Stimulated activated CD4-positive, alpha-beta T cell treated with anti-CD3 and anti-CD28 coated beads, TNF-alpha, amount 100 ng/mL, for 4 hours (primary cell): ENCODE measurements at places on chromosomes 7 and 10.

DNA sequence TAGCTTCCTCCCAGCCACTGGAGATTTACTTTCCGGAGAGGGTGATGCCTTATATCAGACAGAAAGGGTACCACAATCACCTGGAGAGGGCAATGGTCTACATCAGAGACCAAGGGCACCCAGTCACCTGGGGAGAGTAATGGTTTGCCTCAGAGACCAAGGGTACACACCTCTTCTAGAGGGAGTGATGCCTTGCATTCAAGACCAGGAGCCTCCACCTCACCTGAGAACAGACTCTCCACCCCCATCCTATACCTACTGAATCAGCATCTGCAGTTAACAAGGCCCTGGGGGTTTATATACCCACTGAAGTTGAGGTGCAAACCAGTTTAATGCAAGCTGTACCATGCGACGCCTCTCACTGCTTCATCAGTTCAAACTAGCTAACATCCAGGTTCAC is 270.2 kb upstream of the IGFBP3 start:
- no peak for DNase-seq

- no peak for DNase-seq
These were observed 268.3 kb downstream of the TWIST1 start for GRCh38 chr7:18849130-18849529.

DNA sequence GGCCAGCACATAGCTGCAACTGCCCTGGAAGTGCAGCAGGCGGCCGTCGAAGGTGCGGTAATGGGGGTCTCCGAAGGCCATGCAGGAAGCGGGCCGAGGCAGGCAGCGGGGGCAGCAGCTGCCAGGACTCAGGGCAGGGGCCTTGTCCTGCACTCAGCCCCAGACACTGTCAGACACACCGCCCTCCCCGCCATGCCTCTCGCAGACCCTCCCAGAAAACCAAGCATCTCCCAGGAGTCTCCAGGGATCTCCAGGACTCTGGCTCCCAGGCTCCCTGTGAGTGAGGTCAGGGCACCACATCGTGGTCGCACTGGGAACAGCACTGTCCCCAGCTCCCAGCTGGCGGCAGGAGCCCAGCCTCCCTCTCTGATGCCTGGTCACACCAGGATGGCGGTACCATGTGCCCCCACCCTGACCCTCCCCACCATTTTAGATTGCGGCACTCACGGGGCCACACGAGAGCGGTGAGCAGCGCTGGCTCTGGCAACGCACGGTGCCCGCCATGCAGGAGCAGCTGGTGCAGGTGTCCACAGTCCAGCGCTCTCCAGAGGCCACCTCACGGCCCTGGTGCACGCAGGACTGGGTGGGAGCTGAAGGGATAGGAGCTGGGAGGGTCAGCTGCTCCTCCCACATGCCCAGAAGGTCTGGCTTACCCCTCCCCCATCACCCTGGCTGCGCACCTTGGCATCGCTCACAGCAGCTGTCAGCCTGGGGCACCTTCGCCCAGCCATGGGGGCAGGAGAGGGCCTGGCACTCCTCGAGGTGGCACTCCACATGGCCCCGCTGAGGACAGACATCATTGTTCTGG is 17.5 kb downstream of the ATP6V1F start:
- no peak for DNase-seq

GRCh38 chr10:100041306-100042002 is 31.7 kb upstream of the DNMBP start:
- no peak for DNase-seq

DNA sequence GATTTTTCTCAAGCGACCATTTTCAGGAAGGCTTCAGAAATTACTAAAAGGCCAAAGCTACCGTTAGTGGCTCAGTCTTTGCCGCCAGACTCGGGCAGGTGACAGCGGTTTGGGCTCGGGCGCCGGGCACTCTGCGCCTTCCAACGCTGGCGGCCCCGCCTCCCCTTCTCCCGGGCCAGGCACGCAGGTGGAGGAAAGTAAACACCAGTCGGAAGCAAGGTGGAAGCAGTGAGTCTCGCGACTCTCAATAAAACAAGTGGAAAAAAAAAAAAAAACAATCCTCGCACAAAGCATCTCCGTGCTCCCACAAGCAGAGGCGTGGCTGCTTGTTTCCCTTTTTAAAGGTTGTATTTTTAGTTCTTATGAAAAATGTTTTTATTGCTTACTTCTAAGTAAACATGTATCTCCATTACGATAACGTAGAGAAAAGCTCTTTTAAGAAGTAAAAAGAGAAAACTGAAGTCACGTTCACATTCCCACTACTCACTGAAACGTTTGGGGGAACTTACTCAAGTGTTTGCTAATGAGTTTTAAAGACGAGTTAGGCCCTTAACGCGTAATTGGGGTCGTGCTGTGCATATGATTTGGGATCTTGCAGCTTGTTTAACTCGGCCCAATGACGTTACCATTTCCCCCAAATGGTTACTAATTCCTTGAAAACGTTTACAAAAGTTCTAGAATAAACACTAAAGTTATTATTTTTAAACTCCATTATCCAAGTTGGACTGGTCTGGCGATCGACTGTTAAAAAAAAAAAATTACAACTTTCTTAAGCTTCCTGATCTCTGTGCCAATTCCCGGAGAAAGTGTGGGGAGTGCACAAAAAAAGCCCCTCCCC is 864 bp downstream of the CDCA7L start:
- DNase-seq: peak; percentile 24

DNA sequence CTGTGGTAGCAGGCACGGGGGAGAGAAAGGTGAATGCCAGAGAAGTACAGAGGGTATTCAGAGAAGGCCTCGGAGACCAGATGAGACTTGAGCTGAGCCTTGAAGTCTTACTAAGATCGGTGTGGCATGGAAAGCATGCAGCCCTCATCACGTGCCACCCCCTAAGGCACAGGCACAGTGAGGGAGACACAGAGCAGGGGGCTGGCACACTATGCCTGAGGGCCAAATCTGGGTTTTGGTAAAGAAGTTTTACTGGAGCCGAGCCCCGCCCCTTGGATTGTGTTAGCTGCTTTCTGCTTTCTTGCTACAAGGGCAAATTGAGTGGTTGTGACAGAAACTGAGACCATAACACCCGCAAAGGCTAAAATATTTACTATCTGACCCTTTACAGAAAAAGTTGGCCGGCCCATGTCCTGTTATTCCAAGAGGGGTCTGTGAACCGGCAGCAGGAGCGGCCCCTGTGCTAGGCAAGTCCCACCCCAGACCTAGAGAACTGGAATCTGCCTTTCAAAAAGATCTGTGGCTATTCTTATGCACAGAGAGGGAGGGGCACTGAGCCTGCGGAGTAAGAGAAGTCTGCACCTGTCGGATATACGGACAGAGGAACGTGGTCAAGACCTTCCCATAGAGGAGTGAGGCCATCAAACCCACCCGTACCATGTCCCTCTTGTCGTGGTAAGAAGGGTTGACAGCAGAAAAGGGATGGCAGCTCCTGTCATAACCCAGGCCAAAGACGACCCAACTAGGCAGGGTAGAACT is 109.3 kb upstream of the RHEB start:
- no peak for DNase-seq

GRCh38 chr7:31067491-31067890 is 15.4 kb downstream of the ADCYAP1R1 start:
- DNase-seq: no peak

DNA sequence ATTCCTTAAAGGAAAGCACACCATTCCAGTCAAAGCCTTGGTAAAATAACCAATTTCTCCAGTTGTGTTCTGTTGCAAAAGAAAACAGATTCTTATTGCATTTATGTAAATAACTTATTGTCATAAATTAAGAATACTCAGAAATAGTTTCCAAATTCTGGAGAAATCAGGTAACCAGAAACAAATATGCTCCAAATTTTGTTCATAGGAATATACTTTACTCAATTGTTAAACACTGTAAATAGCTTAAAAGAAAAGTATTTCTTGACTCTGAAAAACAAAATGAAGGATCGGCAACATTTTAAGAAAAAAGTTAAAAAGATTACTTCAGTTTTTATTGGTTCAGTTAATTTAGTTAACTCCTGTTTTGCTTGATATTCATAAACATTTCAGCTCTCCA is 67.1 kb upstream of the PIK3CG start:
- no peak for DNase-seq

GRCh38 chr7:101605611-101606497 is 23.2 kb downstream of the MYL10 start:
- no peak for DNase-seq

DNA sequence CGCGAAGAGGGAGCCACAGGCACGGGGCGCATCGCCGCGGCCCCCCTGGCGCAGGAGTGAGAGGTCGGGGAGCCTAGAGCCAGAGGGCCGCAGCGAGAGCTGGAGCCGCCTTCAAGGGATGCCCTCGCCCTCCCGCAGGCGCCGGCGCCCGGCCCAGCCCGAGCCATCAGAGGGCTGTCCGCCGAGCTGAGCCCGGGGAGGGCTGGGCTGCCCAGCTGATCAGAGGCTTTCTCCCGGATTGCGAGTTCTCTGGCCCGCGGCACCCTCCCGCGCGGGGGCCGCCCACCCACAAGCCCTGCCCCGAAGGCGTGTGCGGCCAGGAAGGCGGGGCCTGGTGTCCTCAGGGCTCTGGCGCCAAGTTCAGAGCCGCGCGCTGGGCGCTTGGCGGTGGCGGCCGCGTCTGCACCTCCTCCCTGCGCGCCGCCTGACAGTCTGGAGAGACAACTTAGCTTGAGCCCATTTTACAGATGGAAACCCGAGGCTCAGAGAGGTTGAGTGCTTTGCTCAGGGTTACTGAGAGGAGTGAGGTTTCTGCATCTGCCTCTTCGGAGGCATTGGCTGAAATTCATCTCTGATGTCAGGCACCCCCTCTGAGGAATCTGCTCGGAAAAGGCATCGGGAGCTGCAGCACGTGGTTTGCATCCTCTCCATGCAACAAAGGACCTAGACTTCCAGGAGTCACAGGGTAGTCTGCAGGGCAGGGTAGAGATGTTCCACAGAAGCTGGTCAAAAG is 3.8 kb upstream of the ANTXRL start:
- DNase-seq: no peak

DNA sequence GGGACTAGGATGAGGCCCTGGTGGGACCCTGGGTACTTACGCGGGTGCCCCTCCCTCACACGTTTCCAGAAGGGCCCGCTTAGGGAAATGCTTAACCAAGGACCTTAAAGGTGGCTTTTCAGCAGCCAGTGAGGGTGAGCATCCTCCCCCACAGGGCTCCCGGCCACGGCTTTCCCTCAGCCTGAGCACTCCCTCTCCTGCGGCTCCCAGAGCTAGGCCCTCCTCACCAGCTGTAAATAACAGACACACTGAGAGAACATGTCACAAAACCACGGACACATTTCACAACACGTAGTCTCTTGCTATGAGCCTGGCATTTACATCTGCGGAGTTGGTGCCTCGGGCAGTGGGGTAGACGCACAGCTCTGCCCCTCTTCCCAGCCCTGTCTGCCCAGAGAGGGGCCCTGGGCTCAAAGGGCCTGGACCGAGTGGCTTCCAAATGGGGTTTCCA is 25.2 kb downstream of the GRID1 start:
- DNase-seq: no peak

- DNase-seq: no peak
These were observed 4.9 kb downstream of the PTEN start for GRCh38 chr10:87868277-87868676.

GRCh38 chr10:59279991-59280505 is 82.3 kb downstream of the FAM13C start:
- no peak for DNase-seq

GRCh38 chr10:12228851-12229250 is 32.9 kb downstream of the CDC123 start:
- DNase-seq: no peak

GRCh38 chr7:117041007-117041406 is 87.7 kb downstream of the ST7 start:
- DNase-seq: no peak

DNA sequence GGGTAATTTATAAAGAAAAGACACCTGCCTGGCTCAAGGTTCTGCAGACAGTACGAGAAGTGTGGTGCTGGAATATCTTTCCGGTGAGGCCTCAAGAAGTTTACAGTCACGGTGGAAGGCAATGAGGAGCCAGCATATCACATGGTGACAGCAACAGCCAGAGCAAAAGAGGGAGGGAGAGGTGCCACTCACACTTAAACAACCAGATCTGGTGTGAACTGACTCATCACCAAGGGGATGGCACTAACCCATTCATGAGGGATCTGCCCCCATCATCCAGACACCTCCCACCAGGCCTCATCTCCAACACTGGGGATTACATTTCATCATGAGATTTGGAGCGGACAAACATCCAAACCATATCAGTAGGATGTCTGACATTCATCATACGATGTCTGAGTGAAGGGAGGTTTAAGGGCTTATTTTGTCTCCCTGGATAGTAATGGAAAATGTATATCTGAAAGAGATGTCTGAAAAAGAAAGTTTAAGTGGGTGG is 23.5 kb upstream of the KBTBD2 start:
- no peak for DNase-seq

DNA sequence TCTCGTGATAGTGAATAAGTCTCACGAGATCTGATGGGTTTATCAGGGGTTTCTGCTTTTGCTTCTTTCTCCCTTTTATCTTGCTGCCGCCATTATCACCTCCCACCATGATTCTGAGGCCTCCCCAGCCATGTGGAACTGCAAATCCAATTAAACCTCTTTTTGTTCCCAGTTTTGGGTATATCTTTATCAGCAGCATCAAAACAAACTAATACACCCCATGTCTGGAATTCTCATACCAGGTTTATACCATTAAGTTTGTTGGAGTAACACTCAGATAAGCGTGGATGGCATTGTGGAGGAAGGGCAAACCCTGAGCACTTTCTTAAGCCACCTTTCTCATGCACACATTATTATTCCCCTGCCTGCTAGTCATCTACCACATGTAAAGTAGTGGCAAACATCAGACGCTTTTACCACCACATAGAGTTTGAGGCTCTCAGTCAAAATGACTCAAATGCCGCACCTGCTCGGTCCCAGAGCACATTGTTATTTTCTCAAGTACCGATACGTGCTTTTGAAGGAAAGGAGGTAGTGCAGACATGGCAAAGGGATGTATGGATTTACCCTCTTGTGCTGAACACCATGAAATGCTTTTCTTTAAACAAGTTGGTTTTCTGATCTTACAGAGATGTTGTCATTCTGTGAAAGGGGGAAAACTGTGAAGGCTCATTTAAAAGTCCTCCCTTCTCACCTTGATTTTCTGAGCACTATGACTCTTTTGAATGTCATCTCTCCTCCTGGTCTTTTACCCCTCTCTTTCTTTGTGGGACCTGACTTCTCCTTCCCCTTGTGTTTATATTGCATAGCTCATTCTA is 429.7 kb downstream of the EXOC4 start:
- DNase-seq: no peak

- DNase-seq: no peak
These were observed 205.2 kb downstream of the PRPF18 start for GRCh38 chr10:13792006-13792405.

- no peak for DNase-seq
These were observed 133.5 kb downstream of the MTPAP start for GRCh38 chr10:30215623-30216022.

DNA sequence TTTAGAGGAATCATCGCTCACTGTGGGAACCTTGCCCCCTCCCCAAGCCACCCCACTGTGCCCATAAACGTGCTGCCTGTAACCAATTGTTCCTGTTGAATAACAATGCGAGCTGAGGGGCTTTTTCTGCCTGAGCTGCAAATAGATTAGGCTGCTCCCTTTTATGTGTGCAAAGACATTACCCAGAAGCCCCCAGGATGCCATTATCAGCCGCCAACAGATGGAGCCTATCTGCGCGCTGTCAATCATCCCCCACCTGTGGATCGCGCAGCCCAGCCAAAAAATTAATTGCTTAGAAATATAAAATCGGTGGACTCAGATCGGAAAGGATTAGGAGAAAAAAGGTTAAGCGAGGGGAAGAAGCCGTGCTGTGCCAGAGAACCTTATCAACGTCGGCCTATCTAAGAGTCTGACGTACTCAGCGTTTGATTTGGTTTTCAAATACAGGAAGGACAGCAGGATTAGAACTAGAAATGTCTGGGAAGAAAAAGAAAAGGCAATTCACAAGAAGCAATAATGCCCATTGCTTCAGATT is 167.3 kb upstream of the MYO3A start:
- no peak for DNase-seq

GRCh38 chr10:88901984-88902789 is 22.1 kb downstream of the STAMBPL1 start:
- no peak for DNase-seq
